ENCODE measurements at places on chromosomes 11 and 22.

DNA sequence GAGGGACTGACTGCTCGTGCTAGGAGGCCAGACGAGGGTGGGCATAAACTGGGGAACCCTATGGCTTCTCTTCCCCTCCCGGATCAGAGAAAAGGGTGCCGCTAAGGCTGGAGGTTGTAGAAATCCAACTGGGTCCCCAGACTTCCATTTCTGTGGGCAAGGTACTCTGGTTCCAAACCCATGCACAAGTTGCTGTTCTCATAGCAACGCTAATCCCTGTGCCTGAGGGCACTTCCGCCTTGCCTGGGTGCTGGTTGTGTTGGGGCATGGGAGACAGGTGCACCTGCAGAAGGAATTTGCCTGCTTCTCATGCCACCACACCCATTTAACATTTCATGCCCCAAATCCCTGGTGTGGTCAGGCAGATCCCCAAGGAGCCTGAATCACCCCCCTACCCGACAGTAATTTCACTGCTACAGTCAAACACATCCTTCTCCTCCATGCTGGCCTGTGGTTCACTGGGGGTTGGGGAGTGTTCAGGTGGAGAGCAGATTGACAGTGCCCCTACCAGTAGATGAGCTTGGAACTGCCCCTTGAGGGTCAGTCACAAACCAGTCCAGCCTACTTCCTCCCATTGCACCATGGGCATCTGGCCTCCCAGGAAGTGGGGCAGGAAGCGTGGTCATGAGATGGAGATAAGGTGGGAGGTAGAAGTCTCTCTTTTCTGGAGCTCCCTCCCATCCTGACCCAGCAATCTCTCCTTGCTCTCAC, 1.2 kb downstream of the C2CD2L start:
- DNase-seq, result no peak

- DNase-seq, result no peak
These were observed 10.9 kb downstream of the ACO2 start for GRCh38 chr22:41479671-41480396.

- no peak for DNase-seq
These were observed 7.4 kb upstream of the PRR33 start for GRCh38 chr11:1899090-1899489.

- DNase-seq, result peak; percentile 95
These were observed 24.1 kb upstream of the CDC42EP2 start for GRCh38 chr11:65290448-65291165.

- DNase-seq, result no peak
These were observed 101.1 kb downstream of the NELL1 start for GRCh38 chr11:20770414-20770946.

DNA sequence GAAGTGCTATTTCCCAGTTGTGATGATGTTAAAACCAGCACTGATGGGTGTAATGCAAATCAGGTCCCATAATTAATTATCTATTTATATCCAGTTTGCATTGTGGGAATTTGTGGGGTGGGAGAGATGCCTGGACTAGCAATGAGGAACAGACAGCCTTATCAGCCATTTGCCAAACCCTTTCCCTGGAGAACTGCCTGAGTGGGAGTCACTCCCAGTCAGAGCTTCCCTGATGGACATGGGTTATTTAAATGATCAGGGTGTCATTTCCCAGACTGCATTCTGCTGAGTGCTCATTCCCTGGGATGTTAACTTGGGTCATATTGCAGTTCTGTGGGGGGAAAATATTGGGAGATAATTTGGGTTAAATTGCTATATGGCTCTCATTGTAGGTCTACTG, 168.5 kb downstream of the NAV2 start:
- no peak for DNase-seq

- no peak for DNase-seq
These were observed 7.6 kb upstream of the MAPK11 start for GRCh38 chr22:50277761-50278160.

- no peak for DNase-seq
These were observed 74.0 kb upstream of the CLDN5 start for GRCh38 chr22:19598054-19598855.

- no peak for DNase-seq
These were observed 5.2 kb downstream of the LGR4 start for GRCh38 chr11:27467181-27467913.

DNA sequence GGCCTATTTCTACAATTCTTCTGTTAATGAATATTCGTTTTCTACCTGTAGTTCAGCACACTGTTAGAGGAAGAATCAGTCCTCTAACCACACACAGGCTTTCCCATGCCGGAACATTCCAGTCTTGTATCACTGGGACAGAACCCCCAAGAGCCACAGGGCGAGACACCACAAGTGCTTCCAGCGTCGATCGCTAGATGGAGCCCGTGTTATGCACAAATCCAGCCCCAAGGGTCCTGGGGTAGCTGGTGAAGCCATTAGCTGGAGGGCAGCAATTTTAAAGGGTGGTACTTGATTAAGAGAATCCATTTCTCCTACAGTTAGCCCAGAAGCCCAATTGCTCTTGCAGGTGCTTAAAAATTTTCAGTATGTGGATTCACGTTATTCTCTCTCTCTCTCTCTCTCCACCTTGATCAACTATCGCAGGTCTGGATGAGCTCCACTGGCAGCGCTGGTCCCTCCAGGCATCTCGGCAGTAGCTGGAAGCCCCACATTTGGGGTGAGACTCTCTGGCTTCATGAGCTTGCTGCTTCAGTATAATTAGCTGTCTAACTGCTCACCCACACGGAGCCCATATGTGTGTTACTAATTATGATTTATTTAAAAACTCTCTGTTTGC, 148.2 kb upstream of the SNX19 start:
- DNase-seq, result peak; percentile 31

DNA sequence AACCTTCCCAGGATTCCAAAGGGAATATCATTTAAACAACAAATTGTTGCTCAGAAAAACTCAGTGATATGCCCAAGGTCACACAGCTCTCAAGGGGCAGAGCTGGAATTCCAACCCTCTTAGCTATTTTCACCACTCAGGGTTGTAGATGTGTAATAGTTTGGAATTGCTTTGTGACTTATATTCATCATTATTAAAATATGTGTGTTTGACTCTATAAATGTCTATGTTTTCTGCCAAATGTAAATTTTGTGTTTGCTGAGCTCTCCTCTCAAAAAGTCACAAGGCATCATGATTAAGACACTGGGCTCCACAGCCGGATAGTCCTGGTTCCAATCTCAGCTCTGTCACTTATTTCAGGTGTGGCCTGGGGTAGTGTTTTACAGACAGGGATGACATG, 407.3 kb downstream of the TMEM135 start:
- DNase-seq, result no peak

DNA sequence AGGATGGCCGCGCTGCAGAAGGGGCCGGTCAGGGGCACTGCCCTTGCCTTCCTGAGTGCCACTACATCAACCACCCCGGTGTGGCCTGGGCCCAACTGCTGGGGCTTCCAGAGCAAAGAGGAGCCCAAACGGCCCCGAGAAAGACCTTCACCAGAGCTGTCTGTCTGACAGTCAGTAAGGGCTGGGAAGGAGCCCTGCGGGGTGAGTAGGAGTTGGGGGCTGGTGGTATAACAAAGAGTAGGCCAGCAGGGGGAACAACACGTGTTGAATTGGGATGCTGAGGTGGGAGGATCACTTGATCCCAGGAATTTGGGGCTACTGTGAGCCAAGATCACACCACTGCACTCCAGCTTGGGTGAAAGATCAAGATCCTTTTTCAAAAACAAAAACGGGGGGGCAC, 3.9 kb downstream of the GSTT4 start:
- DNase-seq, result no peak

GRCh38 chr11:66285250-66285947, 3.5 kb downstream of the YIF1A start:
- no peak for DNase-seq

GRCh38 chr22:41352058-41352457, 29.7 kb upstream of the TEF start:
- DNase-seq, result no peak

DNA sequence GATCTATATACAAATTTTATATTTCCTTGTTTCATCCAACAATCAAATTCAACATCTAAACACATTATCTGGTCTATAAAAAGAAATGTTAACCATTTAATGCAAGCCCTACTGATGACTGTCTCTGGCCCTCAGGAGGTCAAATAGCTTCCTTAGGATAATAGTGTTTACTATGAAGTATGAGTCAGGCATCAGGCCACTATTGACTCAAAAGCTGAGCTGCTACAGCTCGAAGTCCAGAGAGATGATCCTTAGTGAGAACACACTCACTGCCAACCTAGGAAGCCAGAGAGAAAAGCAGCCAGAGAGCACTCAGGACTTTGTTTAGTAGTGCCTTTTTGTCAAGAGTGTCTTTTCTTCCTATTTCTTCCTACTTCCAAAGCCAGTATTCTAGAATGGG, 171.8 kb downstream of the SOX6 start:
- no peak for DNase-seq

- DNase-seq, result no peak
These were observed 1.2 kb upstream of the MARK2 start for GRCh38 chr11:63837739-63838138.

- DNase-seq, result peak; percentile 84
These were observed 16.5 kb upstream of the CDC42EP2 start for GRCh38 chr11:65298131-65298535.

GRCh38 chr22:39527481-39527961, 5.0 kb downstream of the RPS19BP1 start:
- DNase-seq, result no peak

DNA sequence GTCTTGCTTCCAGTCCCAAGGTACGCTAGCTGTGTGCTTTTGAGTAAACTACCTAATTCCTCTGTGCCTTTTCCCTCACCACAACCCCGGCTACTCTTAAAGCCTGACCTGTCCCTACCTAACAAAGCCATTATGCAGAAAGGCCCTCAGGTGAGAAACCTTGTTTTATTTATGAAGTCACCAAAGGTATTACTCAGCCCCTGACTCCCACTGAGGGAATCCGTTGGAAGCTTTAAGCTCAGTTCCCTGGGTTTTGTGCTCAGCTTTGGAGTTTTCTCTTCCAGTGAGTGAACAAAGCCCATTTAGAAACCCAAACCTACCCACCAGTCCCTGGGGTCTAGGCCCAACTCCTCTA, 90.9 kb downstream of the APIP start:
- no peak for DNase-seq

GRCh38 chr22:39809772-39810557, 83.6 kb downstream of the ENTHD1 start:
- DNase-seq, result no peak

- DNase-seq, result no peak
These were observed 36.6 kb upstream of the PAX6 start for GRCh38 chr11:31847761-31848160.

DNA sequence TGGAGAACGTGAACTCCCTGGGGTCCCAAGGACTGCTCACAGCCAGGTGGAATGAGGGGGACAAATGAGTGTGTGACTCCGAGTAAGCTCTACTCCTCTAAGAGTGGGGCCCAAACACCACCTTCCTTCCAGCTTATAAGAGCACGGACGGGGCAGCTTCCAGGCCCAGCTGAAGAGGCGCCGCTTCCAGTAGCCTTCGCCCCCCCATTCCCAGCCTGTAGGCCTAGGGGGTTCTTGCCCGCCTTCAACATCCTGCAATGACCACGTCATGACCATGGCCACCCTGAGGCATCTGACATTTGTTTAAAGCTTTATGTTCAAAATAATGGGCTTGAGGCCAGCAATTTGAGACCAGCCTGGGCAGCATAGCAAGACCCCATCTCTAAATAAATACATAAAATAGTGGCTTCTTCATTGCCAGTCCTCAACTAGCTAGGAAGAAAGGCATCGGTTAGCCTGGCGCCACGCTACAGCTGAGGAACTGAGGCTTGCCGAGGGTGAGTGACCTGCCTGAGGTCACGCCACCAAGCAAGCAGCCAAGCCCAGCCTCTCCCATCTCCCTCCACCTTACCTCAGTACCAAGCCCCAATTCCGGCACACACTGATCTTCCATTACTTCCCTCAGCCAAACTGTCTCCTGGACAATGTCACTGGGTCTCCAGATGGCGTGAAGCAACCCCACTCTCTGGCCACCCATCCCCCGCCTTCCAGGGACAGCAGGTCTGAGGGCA, 7.8 kb upstream of the TNFRSF13C start:
- DNase-seq, result no peak

DNA sequence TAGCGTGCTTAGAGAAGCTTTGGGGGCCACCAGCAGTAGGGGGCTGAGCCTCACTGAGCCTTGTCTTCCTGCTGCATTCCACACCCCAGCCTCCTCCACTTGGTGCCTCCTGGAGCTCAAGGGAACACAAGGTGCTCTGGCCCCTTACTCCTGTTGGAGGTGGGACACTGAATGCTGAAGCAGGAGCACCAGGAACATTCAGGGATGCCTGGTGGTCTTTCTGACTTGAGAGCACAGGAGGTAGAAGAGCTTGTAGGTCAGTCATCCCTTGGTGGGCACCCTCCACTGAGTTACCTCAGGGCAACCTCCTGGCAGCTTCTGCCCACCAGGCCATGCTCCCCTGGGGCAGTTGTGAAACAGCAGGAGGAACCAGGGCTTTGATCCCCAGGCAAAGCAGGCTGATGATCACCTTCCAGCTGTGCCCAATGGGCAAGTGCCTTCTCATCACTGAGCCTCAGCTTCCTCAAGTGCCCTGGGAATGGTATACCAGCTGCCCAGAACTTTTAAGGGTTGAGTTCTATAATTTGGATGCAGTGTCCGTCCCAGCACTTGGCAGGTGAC, 50.1 kb downstream of the CABIN1 start:
- DNase-seq, result no peak

DNA sequence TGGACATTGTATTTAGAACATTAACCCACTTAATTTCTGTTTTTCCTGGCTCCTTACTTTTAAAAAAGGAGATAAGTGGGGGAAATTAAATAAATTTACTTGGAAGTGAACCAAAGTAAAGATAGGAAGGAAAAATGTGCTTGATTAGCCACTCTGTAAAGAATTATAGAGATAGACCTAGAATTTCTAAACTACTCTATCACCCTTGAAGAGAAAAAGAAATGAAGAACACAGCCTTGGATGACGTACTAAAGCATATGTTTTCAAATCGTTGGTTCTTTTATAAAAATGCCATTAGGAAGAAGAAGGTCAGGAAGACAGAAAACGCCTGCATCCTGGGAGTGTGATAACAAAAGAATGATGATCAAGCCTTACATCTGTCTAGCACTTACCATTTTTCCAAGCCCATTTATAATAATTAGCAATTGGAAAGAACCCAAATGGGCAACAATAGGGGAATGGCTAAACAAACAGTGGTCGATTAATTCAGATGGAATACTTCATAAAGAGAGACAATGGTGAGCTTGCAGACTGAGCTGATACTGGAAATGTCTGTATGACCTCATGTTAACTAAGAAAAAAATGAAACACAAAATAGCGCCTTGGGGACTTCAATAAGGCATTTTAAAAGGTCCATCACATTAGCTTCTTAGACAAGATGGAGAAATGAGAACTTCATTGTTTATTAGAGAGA, 81.0 kb upstream of the LRRC55 start:
- no peak for DNase-seq

DNA sequence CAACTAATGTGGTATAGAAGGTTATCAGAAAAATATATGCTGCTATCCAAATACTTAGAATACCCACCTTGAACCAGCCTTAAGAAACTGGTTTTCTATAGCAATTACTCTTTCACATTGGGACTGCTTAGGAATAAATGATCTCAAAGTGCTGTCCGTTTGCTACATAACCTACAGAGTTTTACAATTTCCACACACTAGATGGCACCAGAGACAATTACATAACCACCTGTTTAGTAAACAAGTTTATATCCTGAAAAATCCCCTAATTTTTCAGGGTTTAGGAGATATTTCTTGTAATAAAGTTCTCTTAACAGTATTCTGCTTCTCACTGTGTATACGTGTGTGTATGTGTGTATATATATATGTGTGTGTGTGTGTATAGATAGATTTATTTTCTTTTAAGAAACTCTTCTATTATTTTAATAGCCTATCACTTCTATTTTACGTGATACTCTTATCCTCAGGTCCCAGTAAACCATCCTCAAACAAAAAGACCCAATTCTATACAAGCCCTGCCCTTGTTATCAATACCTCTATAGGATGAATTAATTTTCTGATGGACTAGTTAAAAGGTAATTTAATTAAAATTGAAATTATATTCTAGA, 6.7 kb upstream of the OR5I1 start:
- no peak for DNase-seq

Measured in heart right ventricle (tissue), 16 donors.